ENCODE measurements at places on chromosomes 6 and 20.

DNA sequence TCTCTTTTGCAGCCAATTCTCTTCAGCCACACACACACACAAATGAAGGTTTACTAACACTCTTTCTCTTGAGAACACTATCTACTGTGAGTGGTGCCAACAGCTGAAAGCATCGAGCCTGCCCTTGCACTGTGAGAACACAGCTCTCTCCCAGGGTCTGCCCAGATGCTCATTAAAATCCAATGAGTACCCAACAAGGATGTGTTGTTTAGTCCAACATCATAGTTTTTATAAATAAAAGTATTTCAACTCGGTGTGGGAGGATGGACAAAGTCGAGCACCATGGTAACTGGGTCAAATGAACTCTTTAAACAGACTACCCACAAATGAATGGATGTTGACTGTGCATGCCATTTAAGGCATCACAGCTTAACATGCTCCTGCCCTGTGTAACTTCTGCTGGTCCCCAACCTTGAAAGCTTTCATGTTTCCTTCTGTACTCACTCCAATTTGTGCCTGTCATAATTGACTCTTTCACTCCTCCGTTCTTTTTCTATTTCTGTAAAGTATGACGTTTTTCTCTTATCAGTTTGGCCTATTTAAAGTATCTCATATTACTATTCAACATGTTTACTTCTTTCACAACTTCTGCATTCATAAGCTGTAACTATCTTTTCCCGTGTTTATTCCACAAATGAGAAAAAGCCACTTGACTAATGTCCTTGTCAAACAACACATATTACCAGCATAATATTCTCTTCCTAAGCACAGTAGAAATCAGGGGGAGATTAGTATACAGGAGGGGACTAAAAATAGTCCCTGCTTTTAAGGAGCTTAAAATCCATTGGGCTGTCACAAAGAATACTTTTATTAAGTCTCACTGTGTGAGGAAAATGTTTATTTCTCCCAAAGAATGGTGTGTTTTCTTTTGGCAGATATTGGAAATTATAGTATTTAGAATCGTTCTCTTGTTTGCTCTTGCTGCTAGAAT lies 215.4 kb downstream of the RFPL4B start:
- DNase-seq = peak; percentile 64

DNA sequence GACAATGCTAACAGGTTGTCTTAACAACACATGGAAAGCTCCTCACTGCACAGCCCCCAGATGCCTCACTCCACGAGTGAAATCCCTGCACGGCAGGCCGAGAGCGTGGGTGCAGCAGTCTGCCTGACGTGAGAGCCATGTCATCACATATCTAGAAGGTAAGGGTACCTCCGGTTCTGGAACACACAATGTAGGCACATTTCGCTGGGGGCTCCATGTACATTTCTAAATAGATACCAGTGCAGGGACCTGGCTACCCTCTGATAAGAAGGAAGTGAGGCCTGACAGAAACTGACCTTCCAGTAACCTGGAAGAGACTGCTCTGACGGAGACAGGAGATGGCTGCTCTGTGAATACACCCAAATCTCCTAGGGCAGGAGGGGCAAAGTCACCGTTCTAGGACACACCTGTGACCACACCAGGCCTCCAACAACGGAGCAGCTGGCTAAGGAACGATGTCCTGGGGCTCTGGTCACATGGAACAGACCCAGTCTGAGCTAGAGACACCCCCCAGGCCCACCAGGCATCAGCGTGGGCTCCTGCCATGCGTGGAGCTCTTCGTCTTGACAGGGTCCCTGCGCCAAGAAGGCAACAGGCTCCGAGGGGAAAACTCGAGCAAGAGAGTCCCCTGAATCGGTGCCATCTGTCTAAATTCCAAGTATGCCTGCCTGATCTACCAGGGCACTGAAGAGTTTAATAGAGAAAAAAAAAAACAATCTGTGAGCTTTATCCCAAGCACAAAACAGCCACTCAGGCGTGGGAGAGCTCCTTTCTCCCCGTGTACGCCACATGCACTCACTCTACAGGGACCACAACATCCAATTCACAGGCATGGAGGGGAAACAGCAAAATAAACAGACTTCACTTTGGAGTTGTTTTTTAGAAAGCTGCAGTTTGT lies 27.5 kb downstream of the RNASET2 start:
- DNase-seq = no peak

DNA sequence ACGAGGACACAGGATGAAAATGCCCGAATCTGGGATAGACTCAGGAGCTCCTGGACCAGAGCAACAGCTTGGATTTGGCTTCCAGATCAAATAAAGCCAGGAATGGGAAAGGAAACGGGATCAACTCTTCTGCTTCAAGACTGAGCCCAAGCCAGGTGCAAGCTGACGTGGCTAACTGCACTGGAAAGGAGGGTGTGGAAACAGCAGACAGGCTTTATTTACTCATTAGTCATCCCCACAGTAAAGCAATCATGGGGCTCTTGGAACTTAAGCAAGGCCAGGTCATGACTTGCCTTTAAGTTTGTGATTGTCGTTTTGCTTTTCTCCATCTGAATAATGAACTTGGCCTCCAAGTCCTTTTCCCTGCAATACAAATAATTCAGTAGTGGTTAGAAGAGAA lies 45.2 kb downstream of the KIF16B start:
- DNase-seq = no peak

DNA sequence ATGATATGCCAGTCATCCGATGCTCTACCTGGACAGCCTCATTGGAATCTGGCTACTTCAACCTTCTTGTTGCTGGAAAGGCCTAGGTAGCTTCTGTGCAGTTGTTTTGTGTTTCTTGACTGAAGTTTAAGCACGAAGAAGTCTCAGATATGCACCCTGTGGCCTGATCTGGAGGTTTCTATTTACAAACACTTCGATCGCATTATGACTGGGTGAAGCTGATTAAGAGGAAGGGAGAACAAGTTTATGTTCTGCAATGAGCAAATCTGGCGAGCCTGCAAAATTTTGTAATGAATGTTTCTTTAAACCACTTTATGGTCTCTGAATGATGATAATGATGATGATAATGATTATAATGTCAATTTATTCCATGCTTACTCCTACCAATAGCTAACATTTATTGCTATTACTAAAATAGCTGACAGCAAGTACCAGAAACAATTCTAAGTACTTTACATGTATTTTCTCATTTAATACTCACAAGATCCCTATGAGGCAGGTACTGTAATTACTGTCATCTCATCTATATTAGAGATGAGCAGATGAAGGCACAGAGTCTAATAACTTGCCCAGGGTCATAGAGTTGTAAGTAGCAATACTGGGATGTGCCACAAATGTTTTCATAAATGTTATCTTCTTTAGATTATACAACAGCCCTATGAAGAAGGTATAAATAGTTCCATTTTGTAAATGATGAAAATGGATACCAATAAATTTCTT lies 126.1 kb upstream of the UST start:
- DNase-seq = no peak

DNA sequence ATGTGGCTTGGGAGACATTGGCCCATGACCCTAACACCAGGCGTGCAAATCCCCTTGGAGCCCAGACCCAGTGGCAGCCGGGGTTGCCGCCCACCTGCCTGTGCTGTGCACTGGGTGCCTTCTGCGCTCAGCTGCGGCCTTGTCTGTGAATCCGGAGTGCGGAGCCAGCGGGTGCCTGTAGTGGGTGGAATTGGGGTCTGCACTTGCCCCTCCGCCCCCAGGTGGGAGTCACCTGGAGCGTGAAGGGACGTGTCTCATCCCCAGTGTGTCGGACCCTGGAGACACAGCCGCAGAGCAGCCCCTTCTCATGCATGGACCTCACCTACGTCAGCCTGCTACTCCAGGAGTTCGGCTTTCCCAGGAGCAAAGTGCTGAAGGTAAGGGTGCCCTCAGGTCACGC lies 22.9 kb upstream of the PYGB start:
- DNase-seq = no peak

DNA sequence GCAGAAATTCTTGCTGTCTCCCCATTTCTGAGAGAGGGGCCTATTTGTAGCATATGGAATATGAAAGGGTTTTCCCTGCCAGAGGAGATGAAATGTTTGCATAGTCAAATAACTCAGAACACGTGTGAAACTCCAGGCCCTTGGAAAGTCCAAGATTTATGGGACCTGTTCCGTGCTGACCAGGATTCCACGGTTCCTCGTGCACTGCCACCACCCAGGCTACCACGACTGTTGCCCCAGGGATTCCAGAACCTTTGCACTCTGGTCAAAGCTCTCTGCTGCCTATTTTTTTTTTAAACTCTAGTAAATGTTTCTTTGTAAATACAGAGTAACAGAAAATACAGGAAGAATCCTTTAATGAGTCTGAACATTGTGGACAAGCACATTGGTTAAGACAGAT lies 35.0 kb downstream of the MYLK4 start:
- DNase-seq = no peak

Data from sigmoid colon (tissue), 7 donors.